ENCODE measurements at places on chromosomes 1 and 21. TPM values are rescaled to one million over a fixed set of nuclear protein-coding genes. Genes with fewer than 3 reads are reported as not detected.

The GJA9 gene
- total RNA-seq, result not detected

- H3K4me3 ChIP-seq, result no peak overlapping the region
- DNase-seq, result no peak
- no peaks in the 10 kb centered on the region for H3K4me1 ChIP-seq
- H3K36me3 ChIP-seq, result no peaks in the 10 kb centered on the region
- no peaks in the 10 kb centered on the region for H3K27me3 ChIP-seq
These were observed 1.8 kb upstream of the LIN9 start for GRCh38 chr1:226310637-226311195.

The CR2 gene
- total RNA-seq, result 87.2 TPM

- H3K27me3 ChIP-seq, result no peaks in the 10 kb centered on the region
- H3K27ac ChIP-seq, result no peak overlapping the region
- H3K4me1 ChIP-seq, result no peaks in the 10 kb centered on the region
- no peak overlapping the region for H3K4me3 ChIP-seq
- H3K36me3 ChIP-seq, result no peaks in the 10 kb centered on the region
- DNase-seq, result no peak
These were observed 51.5 kb downstream of the PRKAA2 start for GRCh38 chr1:56696663-56697062.

DNA sequence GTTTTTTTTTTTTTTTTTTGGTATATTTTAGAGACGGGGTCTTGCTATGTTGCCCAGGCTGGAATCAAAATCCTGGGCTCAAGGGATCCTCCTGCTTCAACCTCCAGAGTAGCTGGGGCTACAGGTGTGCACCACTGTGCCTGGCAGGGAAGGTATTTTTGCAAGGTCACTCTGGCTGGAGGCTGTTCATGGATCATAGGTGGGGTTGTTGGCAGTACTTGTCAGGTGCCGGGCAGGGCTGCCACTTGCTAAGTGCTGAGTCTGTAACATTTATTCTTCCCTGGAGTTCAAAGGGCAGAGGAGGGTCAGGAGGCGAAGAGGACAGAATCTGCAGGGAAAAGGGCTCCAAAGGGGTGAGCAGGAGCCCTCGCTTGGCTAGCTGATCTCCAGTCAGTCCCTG is 24.1 kb downstream of the A3GALT2 start:
- H3K27me3 ChIP-seq, result no peaks in the 10 kb centered on the region
- peak; percentile 45 for DNase-seq
- no peak overlapping the region for H3K27ac ChIP-seq
- H3K36me3 ChIP-seq, result no peaks in the 10 kb centered on the region
- no peak overlapping the region for H3K4me3 ChIP-seq

DNA sequence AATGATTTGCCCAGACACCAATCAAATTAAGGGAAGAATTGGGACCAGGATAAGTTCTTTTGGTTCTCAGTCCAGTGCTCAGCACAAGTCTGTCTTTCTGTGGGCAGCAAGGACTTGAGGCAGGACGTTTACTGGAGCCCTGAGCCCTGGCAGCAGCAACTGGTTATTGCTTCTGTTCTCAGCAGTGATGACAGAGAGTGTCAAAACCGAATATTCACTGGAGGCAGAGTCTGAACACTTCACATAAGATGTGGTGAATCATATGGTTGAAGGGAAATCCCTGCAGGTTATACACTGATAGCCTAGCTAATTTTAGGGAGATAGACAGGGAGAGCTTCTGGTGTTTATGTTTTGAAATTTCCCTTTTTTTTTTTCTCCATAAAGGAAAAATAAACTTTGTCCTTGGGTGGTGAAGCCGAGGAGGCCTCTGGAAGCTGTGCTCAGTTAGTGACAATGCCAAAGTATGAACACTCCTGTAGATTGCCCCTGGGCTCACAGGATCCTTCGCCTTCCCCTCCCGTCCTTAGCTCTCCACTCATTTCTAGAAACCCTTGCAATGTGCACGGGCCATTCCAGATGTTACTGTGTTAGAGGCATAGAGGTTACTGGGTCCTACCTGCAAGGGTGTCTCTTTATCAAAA is 26.3 kb upstream of the TSPAN2 start:
- no peak overlapping the region for H3K27ac ChIP-seq
- H3K4me1 ChIP-seq, result no peaks in the 10 kb centered on the region

GRCh38 chr1:15538771-15539170 is 12.1 kb downstream of the DNAJC16 start:
- DNase-seq, result no peak
- no peak overlapping the region for H3K27ac ChIP-seq
- no peaks in the 10 kb centered on the region for H3K27me3 ChIP-seq
- no peak overlapping the region for H3K4me3 ChIP-seq
- H3K36me3 ChIP-seq, result peaks cover 50% of the 10 kb centered on the region

The RIMS3 gene
- total RNA-seq, result 2.4 TPM

The RHD gene
- 2.0 TPM for total RNA-seq

GRCh38 chr21:34126269-34126668 is 52.9 kb downstream of the MRPS6 start:
- H3K4me1 ChIP-seq, result peaks cover 4% of the 10 kb centered on the region
- no peak for DNase-seq
- H3K36me3 ChIP-seq, result peaks cover 48% of the 10 kb centered on the region
- H3K27me3 ChIP-seq, result no peaks in the 10 kb centered on the region
- no peak overlapping the region for H3K4me3 ChIP-seq

- DNase-seq, result no peak
- H3K27ac ChIP-seq, result peak overlapping the region; percentile 94
- no peaks in the 10 kb centered on the region for H3K36me3 ChIP-seq
These were observed 940 bp upstream of the ATAD3A start for GRCh38 chr1:1510912-1511532.

The SIPA1L2 gene
- total RNA-seq, result 18.4 TPM

GRCh38 chr1:89201106-89201794 is 2.5 kb upstream of the GBP4 start:
- no peaks in the 10 kb centered on the region for H3K36me3 ChIP-seq
- peaks cover 26% of the 10 kb centered on the region for H3K4me1 ChIP-seq
- no peak overlapping the region for H3K4me3 ChIP-seq
- H3K27me3 ChIP-seq, result no peaks in the 10 kb centered on the region
- DNase-seq, result no peak

GRCh38 chr1:162353702-162354101 is 23.0 kb downstream of the SPATA46 start:
- no peaks in the 10 kb centered on the region for H3K27me3 ChIP-seq
- H3K36me3 ChIP-seq, result no peaks in the 10 kb centered on the region
- H3K4me1 ChIP-seq, result no peaks in the 10 kb centered on the region
- DNase-seq, result no peak
- no peak overlapping the region for H3K4me3 ChIP-seq
- H3K27ac ChIP-seq, result no peak overlapping the region

The BEND5 gene
- total RNA-seq, result 11.0 TPM
